Stimulated activated CD4-positive, alpha-beta T cell treated with anti-CD3 and anti-CD28 coated beads, TNF-alpha, amount 100 ng/mL, for 24 hours (primary cell): ENCODE measurements at places on chromosomes 6 and 20.

GRCh38 chr20:3818155-3819151 is 1.9 kb upstream of the AP5S1 start:
- DNase-seq: no peak

- no peak for DNase-seq
These were observed 27.0 kb downstream of the LAMA4 start for GRCh38 chr6:112227411-112227810.

DNA sequence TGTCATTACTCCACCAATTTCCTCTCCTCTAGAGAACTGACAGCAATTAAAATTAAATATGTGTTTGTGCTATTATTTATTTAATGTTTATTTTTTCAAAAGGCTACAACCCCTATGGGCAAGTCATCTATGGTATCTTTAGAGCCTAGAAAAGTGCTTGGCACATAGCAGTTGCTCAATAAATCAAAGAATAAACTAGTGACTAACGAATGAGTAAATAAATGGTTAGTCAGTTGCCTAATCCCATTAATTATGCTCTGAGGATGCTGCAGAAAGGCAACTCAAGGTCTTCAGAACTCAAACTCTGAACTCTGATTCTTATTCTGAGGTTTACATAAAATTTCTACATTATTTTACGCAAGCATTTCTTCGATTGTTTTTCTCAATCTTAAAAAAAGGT is 193.0 kb upstream of the TSHZ2 start:
- no peak for DNase-seq

GRCh38 chr6:10521104-10521808 is at the start of gene GCNT2:
Gene GCNT2 (plus strand): TSS chr6:10521351. CDS start chr6:10528912, 7,561 bp downstream.
- DNase-seq: no peak

- no peak for DNase-seq
These were observed 154.4 kb downstream of the DST start for GRCh38 chr6:56488281-56488680.

DNA sequence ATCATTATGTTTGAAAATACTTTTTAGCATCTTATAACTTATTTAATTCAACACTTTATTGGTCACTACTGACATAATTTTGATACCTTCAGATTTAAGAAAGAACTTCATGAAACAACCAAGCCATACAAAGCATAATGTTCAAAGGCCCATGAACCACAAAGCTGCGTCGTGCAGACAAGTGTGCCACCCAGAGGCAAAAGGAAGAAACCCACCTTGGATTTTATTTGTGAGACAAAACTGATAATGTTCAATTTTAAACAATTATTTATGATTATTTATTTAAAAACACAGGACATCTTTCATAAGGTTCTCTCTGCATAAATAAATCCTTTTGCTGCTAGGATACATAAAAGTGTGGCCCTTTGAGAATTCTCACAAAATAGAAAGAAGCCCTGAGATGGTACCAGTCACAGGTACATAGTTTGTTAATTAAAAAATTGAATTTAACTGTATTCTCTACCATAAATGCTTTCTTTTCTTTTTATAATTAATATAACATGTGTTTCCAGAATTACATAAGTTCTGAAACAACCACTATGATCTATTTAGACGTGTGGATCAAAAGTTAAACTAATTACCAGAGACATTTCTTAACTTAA is 143.7 kb downstream of the RALGAPA2 start:
- peak; percentile 22 for DNase-seq

DNA sequence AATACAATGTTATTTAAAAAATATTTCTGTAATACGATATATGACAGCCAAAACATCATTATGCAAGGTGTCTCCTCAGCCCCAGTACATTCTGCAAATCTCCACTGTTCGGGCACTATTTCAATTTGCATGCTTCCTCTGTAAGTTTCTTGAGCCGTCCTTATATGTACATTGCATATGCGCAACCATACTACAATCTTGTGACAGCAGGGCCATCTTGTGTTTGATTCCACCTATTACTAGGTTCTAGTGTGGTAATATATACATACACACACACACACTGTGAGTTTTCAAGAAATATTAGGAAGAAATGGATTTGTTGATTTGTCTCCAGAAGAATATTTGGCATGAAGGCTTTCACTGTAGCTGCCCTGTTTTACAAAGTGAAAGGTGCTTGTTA is 9.8 kb downstream of the LYRM4 start:
- no peak for DNase-seq
